ENCODE measurements at places on chromosomes 7 and 10.

- no peak for DNase-seq
Observed at GRCh38 chr10:43199088-43199683, 60.9 kb downstream of the CSGALNACT2 start.

GRCh38 chr10:115696747-115697146 is 576.3 kb downstream of the GFRA1 start:
- no peak for DNase-seq

DNA sequence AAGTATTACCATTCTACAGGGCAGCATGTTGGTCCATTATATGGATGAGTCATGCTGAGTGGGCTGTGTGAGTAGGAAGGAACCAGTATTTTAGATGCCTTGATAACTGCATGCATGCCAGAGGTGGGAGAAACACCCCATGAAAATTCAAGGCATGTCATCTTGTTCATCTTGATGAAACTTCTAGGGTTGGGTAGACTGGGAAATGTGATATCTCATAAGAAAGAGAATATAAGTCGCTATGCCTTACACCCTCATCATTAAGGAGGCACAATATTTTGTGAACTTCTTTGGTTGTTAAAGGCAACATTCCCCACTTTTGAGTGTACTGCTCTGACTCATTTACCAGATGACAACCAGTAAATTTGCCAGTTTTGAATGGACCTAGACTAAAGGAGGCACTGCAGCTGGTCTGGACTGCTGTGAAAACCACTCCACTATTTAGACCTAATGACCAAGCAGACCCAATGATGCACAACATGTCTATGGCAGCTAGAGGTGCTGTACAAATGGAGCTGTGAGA is 48.0 kb downstream of the ZNF365 start:
- DNase-seq, result no peak

DNA sequence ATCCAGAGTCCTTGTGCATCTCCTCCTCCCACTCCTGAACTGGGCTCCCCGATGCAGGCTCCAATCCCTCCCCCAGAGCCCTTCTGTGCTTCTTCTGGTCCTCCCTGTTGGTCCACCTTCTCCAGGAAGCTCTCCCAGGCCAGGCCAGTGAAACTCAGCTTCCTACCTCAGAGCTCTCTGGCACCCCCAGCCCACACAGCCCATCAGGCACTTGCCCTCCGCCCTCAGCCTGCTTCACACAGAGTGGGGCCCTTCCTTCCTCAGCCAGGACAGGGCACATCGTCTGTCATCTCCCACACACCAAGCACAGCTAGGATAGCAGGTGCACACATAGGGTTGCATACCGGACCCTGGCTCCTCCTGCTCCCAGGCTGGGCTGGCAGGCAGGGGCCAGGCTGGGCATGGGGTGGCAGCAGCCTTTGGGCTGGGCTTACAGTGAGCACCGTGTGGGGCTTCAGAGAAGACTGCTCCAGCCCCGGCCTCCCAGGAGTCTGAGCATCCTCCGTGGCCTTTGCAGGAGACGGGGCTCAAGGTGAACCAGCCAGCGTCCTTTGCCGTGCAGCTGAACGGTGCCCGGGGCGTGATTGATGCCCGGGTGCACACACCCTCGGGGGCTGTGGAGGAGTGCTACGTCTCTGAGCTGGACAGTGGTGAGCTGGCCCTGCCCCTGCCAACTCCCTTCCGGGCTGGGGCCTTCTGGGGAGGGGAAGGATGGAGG is 6.5 kb upstream of the ATP6V1F start:
- no peak for DNase-seq

GRCh38 chr7:750111-750905 is 23.2 kb upstream of the PRKAR1B start:
- no peak for DNase-seq

DNA sequence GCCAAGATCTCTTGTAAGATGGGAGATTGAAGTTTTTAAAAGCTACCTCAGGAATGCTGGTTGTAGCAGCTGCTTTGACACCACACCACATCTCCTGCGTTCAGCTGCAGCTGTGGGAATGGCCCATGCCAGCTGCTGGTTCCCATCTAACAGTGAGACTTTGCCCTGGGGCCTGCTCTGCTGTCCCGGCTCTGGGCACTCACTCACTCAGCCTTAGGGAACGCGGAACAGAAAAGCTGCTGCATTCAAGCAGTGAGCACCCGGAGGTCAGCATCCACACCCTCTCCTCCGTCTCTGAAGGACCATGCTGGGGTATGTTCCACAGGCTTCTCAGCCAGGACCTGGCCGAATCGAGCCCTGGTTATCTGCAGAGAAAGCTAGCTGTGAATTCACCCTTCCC is 197.1 kb upstream of the CXCL12 start:
- DNase-seq, result no peak

DNA sequence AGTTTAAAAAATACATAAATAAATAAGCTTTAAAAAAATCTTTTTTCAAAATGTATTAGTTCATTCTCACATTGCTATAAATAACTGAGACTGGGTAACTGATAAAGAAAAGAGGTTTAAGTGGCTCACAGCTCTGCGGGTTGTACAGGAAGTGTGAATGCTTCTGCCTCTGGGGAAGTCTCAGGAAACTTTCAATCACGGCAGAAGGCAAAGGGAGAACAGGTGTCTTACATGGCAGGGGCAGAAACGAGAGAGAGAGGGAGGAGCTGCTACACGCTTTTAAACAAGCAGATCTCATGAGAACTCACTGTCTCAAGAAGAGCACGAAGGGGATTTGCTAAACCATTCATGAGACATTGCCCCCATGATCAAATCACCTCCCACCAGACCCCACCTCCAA is 114.6 kb downstream of the DNAJC1 start:
- no peak for DNase-seq

DNA sequence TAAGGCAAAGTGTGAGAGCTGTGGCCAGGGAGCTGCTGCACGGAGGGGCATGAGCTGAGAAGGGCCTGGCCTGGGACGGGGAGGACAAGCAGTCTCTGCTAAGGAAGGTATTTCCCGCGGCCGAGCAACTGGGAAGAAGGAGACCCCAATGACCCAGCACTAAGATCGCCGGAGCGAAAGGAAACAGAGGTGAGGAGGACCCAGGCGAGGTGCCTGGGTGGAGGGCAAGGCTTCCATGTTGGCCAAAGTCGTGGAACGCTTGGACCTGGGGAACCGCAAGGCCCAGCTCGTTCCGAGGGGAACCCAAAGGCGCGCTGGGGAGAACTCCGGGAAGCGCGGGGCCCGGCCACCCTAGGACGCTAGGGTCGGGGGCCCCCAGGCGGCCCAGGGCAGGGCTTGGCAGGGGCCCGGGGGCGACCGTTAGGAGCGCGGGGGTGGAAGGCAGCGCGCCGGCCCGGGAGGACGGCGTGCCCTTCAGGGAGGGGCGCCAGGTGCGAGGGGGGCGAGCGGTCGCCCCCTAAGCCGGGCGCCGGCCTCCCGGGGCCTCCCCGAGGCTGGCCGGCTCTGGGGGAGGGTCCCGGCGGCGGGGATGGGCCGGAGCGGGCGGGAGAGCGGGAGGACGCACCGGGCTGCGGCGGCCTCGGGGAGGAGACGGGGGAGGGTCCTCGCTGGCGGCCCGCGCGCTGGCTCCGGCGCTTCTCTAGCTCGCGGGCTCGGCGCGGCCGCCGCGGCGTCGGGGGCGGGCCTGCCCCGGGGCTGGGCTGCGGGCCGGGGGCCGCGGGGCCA is 545 bp downstream of the GIGYF1 start:
- no peak for DNase-seq

DNA sequence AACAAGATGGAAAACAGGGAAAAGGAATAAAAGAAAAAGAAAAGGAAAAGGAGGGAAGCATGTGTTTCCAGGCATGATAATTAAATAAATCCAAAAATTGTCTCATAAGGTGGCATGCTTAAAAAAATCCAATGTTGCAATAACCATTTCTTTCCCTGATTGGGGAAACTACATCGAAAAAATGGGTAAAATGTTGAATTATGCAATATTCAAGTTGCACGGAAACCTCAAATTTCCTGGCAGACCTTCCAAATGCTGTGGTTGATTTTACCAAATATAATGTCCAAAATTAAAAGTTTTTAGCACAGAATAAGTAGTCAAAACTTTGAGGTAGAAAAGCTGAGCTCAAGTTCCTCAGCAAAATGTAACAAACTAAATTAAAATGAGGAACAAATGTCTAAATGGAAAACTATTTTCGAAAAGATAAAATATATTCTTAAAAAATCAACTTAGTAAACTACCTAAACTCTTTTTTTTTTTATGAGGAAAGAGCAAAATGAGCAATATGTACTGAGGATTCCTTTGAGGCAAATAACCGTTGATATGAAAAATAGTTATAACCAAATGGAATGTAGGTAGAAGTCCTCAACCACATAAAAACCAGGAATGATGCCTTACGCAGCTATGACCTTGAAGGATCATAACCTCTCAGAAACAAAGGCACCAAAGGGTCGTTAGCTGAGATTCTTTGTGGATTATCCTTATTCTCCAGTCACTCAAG is 52.6 kb downstream of the MACC1 start:
- DNase-seq, result no peak

DNA sequence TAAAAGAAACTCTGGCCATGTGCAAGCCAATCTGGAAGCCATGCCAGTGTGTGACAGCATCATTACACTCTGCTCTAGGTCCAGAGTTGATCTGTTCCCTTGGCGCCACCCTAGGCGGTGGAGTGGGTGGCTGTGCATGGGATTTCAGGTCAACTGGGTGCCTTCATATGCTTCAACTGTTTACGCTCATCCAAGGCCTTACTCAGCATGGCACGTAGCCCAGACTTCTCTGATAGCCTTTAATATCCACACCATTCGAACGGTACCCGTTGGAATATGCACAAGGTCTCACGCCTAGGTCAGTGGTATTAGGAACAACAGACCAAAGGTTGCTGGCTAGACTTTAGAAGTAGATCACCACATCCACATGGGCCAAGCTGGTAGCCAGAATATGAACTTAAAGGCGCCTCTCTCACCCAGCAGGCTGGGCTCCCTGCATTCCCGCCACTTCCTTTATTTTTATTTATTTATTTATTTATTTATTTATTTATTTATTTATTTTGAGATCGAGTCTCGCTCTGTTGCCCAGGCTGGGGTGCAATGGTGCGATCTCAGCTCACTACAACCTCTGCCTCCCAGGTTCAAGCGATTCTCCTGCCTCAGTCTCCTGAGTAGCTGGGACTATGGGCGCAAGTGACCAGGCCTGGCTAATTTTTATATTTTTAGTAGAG is 18.7 kb upstream of the ACHE start:
- no peak for DNase-seq

DNA sequence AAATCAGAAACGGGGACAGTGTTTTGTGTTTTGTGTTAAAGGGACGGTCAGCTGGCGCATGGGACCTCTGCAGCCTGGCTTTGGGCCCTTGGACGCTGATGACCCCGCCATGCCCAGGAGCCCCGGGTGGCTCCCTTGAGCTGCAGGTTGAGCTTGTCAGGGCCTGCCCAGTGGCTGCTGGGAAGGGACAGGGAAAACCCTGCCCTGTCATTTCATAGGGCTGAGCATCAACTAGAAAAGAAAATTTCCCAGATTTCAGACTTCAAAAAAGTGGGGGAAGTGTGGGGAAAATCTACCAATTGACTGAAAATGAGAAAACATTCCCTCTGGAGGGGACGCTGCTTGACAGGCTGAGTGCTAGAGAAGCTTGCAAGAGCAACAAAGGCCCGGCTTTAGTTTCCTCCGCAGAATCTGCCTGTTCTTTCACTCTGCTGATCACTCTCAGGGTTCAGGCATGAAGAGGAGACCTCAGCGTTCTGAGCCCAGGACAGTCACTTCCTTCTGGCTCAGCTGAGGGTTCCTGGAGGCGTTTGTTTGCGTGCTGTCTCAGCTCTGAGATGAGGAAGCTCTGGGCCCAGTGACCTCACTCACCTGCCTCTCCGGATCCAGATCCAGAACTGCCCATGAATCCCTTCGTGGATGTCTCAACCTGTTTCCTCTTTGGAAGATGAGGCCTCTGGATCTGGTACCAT is 18.6 kb upstream of the DNAJB6 start:
- DNase-seq, result no peak

DNA sequence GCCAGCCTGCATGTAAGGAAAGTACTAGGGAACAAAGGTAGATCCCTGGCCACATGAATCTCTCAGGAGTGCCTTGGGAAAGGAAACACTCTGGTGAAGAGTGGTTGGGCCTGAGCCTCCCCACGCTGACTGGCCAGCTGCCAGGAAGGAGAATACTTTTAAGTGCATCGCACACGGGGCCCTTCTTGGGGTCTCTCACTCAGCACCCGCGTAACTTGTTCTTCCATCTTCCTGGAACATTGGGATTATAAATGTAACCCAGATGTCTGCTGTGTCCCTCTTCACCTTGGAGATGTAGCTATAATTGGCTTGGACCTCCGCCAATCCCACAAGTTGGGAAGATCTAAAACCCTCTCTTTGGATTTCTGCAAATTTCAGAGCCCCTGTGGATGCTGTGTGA is 4.4 kb upstream of the GLI3 start:
- DNase-seq, result no peak

All from D721Med (cell line).